ENCODE measurements at places on chromosomes 2 and 18. TPM values are rescaled to one million over a fixed set of nuclear protein-coding genes. Genes with fewer than 3 reads are reported as not detected.

Gene TMEM17
- total RNA-seq = 1.4 TPM

Gene MROH2A
- total RNA-seq = 0.15 TPM

Gene AAK1
- 14.5 TPM for total RNA-seq

Gene MYL1
- not detected for total RNA-seq

Gene GCKR
- total RNA-seq = 3.5 TPM

Gene RBKS
- total RNA-seq = 1.4 TPM

Gene PSMG2
- total RNA-seq = 53.3 TPM

Gene TM4SF20
- total RNA-seq = 0.23 TPM

Gene PDE1A
- 26.8 TPM for total RNA-seq

Gene DSC3
- total RNA-seq = 0.38 TPM

Gene ALPG
- total RNA-seq = not detected

Gene CELF4
- total RNA-seq = not detected

Gene VIT
- total RNA-seq = 0.15 TPM

Gene NDC80
- total RNA-seq = 6.8 TPM

Gene AQP12B
- total RNA-seq = not detected

Gene SANBR
- 8.5 TPM for total RNA-seq

Gene CCDC74B
- total RNA-seq = 9.6 TPM

Gene SIX2
- 0.47 TPM for total RNA-seq

Gene GKN2
- not detected for total RNA-seq

All from smooth muscle cell of the coronary artery (primary cell).